ENCODE measurements at places on chromosomes 3 and 15.
A peak's percentile ranks its signal among the peaks of the same experiment; 100 is the strongest.

DNA sequence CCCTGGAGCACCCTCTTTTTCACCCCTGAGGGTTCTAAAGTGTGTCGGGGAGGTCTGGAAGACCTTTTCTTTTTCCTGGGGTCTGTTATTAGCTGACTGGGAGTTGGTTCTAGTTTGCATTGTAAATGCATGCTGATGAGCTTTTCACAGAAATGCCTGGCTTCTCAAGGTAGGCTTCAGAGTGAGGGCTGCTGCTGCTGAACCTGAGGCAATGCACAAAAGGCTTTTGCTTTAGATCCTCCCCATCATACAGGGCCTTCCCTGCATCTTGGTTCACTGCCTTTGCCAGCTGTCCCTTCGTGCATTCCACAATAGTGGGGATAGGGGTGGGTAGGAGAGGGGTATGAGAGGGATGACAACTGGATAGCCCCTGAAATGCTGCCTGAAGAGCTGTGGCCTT, 46.6 kb downstream of the FAH start:
- DNase-seq = no peak

DNA sequence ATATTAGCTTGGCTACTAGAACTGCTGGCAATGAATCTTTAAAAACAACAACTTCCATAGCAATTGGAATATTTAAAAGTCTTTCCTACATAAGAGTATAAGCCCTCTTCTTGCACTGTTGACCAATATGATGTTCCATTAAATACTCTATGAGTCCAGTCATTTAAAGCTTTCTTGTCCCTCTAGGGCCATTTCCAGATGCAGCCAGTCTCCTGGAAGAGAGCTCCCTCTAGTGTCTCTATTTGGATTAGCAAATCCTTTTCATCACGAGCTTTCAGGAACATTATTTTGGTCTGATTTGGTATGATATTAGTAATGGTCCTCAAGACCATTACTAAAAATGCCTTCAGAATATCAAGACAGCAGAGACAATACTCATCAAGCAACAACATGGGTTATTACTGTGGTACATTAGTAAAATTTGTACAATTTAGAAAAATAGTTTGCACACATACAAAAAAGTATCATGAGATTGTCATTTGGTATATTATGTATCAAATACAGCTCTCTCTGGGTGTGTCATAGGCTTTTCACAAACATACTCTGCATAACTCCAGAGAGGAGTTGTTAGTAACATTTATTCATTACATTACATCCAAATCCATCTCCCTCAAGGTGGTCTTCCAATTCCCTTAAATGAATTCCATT, 101.3 kb downstream of the DPH6 start:
- peak; percentile 21 for DNase-seq

DNA sequence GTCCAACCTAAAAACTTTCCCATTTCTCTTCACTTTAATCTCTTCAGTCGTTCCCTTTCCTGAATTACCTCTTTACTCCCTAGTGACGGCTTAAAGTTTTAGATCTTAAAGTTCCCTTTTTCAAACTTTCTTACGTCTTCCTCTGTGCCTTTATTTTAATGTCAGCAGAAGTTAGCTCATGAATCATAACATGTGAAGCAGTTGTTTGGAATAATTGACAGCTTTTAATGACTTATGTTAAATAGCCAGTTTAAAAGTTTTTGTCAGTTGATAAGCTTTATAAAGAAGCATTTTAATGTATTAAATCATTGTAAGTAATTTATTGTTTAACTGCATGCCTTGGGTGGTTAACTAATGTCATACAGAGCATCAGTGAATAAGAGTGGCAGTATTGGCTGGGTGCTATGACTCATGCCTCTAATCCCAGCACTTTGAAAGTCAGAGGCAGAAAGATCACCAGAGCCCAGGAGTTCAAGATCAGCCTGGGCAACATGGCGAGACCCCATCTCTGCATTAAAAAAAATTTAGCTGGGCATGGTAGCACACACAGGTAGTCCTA, 33.9 kb downstream of the PIK3CA start:
- DNase-seq = no peak

GRCh38 chr3:129100274-129100673, 21.3 kb downstream of the RAB43 start:
- DNase-seq = no peak

- DNase-seq = peak; percentile 60
Measured at GRCh38 chr3:35772381-35773015, 133.2 kb downstream of the ARPP21 start.

GRCh38 chr3:66181764-66182163, 39.0 kb upstream of the SLC25A26 start:
- no peak for DNase-seq

GRCh38 chr3:84194029-84194428, 764.8 kb upstream of the CADM2 start:
- DNase-seq = no peak

DNA sequence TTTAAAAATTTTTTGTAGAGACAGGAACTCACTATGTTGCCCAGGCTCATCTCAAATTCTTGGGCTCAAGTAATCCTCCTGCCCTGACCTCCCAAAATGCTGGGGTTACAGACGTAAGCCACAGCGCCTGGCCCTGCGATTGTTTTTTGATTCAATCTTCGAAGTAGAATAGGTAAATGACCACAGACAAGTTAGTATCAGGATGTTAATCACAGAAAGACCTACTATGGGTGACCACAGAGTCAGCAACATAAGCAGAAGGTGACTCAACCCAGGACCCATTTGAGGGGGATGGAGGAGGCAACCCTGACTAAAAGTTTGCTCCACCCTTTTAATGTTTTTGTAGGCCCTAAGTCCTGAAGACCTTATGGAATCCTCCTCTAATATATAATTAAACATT, 10.0 kb upstream of the USP3 start:
- DNase-seq = no peak

DNA sequence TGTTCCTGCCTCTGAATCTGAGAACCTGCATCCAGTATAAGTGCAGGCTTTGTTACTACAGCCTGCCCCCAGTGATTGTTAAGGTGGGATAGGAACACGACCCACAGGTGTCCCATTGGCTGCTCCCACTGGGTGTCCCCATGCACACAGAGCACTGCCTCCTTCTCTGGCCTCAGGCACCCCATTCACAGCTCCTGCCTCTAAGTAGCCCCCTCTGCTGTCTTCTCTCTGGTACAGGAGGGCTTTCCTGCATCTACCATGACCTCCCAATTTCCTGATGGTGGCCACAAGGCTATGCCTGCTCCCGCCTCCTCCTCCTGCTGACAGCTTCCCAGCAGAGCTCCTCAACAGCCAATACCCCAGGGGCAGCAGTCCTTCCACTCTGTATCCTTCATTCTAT, 238.6 kb upstream of the TMC3 start:
- no peak for DNase-seq

- no peak for DNase-seq
Measured at GRCh38 chr3:62768896-62769295, 106.3 kb downstream of the CADPS start.

GRCh38 chr3:69309814-69310213, 76.1 kb downstream of the FRMD4B start:
- no peak for DNase-seq

GRCh38 chr3:190498293-190498692, 15.6 kb upstream of the IL1RAP start:
- DNase-seq = no peak

DNA sequence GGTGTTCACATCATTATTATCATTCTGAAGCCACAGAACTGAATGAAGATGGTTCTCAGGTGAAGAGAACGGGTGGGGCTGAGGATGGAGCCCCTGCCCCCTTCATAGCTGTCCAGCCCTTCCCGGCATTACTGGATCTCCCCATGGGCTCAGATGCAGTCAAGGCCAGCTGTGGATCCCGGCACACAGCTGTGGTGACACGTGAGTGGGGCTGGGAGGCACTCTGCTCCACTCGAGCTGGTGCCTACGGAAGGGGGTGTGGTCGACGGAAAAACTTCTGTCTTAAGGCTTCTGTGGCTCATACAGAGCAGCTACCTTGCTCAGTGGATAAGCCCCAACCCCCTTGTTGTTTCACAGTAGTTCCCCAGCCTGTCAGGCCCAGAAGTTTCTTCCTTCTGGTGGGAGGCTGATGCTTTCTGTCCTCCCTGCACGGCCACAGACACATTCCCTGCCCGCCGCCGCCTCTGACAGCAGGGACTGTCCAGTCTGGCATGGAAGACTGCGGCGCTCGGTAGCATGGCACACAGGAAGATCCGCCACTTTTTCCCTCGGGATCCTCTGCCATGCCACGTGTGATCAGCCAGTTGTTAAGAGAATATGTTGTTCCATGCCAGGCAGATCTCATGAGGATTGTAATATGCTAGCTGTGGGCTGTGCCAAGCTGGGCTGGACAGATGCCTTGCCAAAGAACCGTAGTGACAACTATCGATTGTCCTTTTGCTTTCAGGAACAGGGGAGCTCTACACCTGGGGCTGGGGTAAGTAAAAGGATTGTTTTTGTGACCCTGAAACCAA, 5.8 kb downstream of the RCCD1 start:
- DNase-seq = peak; percentile 1

DNA sequence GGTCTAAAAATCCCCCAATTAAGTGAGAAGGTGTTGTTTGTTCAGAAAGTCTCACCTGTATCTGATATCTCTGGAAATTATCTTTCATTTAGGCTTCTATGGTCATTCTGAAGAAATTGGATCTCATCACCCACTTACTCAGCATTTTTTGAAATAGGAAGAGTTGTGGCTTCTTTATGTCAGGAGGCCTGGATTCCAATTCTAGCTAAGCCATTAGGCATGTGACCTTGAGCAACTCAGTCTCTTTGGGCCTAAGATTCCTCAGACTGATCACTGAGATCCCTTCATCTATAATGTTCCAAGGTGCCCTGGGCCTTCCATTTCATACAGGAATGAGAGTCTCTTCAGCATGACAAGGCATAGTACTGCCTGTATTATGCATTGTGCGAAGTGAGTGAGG, 70.3 kb downstream of the ARHGEF26 start:
- no peak for DNase-seq

GRCh38 chr3:51997935-51998596, 2.4 kb upstream of the RPL29 start:
- DNase-seq = no peak

DNA sequence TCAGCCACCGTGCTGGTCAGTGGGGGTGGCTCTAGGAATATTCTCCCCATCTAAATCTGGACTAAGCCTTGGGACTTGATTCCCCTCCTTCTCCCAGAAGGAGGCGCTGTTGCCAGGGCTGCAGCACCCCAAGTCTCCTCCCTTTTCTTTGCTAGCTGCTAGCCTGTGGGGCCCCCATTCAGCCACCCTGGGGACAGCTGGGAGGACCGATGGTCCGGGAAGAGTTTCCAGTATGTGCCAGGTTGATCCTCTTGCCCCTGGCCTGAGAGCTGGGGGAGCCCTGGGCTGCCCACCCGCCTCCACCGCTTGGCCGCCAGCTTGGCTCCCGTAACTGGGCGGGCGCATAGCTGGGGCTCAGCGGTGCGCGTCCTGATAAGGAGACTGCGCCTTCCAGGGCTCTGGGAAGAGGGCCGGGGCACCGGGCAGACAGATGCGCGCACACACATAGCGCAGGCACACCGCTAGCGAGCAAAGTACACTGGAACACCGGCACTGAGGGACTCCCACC, 4.2 kb downstream of the SMAD6 start:
- no peak for DNase-seq

DNA sequence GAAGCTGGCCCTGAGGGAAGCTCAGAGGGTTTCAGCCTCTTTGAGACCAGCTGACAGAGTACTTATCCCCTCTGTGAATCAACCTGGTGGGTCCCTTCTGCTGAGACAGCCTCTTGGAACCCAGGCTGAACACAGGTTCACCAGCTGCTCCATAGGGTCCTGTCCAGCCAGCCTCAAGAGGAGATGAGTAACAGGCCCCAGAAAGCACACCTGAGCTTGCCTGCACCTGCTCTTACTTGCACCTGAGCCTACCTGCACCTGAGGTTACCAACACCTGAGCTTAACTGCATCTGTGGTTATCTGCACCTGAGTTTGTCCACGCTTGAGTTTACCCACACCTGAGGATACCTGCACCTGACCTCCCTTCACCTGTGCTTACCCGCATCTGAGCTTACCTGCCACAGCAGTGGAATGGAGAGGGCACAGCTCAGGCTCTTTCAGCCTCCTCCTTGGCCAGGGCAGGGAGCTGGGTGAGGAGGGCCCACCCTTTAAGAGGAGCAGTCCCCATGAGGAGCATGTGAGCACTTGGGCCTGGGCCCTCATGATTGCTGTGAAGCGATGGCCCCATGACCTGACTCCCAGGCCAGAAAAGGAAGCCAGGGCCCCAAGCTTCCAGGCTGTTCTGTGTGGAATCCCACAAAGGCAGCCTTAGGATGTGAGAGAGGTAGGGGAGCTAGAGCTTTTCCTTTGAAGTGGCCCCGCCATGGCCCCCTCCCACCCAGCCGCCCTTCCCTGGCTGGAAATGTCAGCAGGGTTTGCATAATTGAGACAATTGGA, at the start of gene TRPM1:
TSS of gene TRPM1 (minus strand) at position 464 of the 777 bp plus-strand sequence. CDS start 20,370 bp downstream, outside the sequence.
- no peak for DNase-seq

- no peak for DNase-seq
Measured at GRCh38 chr3:31499281-31499680, 33.4 kb upstream of the STT3B start.

DNA sequence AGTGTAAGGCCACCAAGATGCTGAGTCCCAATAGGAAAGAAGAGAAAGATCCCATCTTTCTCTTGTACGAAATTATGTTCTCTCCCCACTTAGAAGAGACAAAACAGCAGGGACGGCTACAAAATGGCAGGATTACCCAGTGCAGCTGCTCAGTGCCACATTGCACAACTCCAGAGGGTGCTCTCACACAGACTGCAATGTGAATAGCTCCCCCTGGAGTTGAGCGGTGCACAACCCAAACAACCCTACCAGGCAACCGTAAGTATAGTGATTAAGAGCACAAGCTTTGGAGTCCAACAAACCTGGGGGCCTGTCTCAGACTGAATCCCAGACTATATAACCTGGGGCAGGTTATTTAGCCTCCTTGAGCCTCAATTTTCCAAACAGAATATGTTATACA, 3.1 kb upstream of the BHLHE40 start:
- peak; percentile 24 for DNase-seq

DNA sequence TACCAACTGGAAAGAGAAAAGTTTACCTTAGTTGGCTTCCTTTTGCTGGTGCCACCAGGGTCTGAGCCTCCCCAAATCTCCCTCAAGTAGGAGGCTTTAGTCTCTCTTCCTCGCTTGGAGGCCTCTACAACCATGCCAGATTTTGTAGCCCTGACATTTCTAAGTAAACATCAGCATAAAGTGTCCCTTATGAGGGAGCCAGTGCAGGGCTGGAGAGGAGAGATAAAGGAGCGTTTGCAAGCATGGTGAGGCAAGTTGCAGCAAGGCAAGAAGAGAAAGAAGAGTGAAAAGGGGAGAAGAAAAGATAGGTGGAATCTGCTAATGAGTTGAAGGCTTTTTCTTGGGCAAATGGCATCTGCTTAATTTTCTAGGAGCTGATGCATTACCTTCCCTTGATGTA, 82.7 kb upstream of the FNDC3B start:
- no peak for DNase-seq

DNA sequence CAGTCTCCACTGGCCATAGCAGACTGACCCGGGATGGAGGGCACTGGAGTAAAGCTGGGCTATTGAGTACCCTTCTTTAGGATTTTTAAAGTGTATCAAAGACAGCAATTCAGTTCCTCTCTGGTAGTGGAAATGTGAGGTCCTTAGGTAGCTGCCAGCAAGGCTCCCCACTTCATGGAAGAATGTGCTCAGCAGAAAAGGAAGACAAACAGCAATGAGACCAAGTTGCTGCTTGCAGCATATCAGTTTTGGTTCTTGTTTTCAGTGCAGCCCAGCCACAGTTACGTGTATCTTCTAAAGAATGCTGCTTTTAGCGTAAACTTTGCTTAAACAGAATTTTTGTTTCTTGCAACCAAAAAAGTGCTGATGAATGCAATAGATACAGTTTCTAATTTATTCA, 374.0 kb upstream of the CBLB start:
- no peak for DNase-seq
